Fibroblast of mammary gland (primary cell): ENCODE measurements at places on chromosomes 2 and 18.

DNA sequence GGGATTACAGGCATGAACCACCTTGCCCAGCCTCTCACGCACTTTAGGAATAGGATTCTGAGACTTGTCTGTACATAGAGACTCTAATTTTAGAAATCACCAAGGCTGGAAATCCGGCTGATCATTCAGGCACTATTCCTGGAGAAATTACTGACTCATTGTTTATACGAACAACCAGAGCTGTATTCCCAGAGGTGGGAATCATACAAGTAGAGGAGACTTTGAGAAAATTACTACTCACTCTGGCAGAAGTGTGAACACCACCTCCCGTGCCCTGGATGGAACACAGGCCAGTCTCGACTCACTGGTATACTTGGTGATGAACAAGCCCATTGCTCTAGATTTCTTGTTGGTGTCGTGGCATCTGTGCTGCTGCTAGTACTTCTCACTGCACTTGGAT is 5.8 kb upstream of the ADNP2 start:
- peak; percentile 84 for DNase-seq

GRCh38 chr18:27793013-27793785 is 383.7 kb downstream of the CDH2 start:
- no peak for DNase-seq

- DNase-seq = peak; percentile 59
These were observed 13.0 kb downstream of the ODC1 start for GRCh38 chr2:10434886-10435819.

- no peak for DNase-seq
These were observed 239.7 kb upstream of the FBXO11 start for GRCh38 chr2:48145845-48146452.

DNA sequence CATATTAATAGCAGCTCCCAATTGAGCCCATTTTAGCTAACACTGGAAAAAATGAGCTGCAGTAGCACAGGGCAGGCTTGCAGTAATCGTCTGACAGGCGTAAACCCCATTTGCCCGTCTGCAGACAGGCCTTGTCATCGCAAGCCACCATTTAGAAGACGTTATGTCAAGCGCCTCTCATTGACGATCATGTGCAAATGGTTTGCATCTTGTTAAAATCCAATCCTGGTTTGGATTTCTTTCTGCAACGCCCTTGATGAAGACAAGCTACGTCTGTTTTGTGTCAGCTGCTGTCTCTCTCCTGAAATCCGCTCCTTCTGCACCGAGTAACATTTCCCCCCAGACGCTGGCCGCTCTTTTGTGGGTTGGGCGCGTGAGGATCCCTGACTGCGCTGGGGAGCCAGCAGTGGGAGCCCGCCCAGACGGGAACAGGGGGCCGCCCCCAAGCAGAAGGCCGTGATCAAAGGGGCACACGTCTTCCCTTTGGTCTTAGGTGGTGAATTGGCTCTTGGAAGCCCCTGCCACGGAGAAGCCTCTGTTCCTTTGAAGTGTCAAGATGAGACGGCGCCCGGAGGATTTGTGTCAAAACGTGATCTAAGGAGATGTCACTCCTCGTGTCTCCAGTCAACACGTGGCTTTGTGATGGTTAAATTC is 84.2 kb upstream of the GPC1 start:
- peak; percentile 19 for DNase-seq

DNA sequence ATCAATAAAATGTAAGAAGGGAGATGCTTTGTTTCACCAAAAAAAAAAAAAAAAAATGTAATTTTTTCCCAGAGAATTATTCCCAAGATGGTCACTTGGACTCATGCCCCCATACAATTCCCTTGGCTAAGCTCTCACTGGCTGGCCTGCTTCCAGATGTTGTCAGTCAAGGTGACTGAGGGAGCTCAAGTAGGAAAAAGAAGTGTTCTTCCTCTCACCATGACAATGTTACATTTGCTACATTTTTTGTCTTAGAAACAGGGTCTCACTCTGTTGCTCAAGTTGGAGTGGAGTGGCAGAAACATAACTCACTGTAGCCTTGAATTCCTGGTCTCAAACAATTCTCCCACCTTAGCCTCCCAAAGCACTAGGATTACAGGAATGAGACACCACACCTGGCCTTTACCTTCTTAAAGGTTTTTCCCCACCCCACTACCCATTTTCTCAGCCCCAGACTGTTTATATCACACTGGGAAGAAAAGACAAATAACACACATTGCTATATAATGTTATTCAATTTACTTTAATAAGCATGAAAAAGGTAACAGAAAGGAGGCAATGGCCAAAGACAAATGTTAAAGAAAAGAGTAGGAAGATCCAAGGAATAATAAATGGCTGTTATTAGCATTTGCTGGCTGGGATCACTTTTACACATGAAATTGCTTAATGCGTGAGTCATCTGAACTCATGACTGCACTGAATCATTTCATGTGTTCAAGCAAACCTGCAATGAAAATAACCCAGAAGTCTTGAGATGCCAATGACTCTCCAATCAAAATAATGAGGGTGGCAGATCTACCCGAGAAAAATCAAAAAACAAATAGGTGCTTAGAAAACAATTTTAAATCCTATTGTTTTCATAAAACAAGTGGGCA is 45.2 kb downstream of the ACVR1 start:
- DNase-seq = peak; percentile 97

DNA sequence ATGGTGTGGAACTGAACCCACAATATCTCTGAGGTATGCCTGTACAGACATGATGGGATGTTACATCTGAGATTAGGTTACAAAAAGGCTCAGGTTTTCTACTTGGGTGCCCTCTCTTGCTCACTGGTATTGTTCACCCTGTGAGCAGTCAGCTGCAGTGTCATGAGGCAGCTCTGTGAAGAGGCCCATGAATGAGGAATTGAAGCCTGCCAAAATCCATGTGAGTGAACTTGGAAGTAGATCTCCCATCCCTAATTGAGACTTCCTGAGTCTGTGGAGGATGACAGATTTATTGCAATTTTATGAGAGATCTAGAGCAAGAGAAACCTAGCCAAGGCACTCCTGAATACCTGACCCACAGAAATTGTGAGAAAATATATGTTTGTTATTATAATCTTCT is 404.9 kb upstream of the ZEB2 start:
- no peak for DNase-seq

GRCh38 chr2:232615339-232615738 is 18.1 kb upstream of the EFHD1 start:
- DNase-seq = no peak

- DNase-seq = peak; percentile 35
These were observed 65.3 kb downstream of the CYBRD1 start for GRCh38 chr2:171587567-171587966.

DNA sequence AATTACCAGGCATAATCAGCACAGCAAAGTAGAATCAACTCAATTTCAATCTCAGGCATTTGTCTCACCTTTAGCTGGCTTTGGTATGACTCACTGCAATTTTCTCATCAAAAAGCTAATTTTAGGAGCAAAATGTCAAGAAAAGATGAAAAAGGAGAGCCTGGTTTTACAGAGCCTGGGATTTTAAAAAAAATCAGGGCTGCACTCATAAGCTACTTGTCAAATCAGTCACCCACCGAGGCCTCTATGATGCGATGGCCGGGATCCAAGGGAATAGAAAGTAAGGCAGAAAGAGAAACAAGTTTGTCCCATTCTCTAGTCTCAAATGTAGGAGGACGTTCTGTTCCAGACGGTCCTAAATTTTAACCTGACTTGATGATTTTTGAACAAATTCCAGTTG is 170.9 kb downstream of the SOCS6 start:
- no peak for DNase-seq

- no peak for DNase-seq
These were observed 115.3 kb downstream of the METTL8 start for GRCh38 chr2:171318463-171318934.

DNA sequence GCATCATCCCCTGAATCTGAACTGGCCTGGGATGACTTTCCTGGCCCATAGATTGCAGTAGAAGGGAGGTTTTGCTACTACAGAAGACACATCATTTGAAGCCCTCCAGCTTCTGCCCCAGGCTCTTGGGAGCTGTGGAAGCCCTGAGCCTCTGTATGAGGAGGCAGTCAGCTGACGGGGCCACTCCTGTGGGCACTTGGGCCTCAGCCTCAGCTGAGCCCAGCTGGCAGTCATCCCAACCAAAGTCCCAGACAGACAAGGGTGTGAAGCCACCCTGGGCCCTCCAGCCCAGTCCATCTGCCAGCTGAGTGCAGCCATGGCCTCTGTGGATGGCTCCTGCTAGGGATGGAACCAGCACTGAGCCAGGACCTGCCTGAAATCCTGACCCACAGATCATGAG is 502.3 kb upstream of the HS6ST1 start:
- no peak for DNase-seq

DNA sequence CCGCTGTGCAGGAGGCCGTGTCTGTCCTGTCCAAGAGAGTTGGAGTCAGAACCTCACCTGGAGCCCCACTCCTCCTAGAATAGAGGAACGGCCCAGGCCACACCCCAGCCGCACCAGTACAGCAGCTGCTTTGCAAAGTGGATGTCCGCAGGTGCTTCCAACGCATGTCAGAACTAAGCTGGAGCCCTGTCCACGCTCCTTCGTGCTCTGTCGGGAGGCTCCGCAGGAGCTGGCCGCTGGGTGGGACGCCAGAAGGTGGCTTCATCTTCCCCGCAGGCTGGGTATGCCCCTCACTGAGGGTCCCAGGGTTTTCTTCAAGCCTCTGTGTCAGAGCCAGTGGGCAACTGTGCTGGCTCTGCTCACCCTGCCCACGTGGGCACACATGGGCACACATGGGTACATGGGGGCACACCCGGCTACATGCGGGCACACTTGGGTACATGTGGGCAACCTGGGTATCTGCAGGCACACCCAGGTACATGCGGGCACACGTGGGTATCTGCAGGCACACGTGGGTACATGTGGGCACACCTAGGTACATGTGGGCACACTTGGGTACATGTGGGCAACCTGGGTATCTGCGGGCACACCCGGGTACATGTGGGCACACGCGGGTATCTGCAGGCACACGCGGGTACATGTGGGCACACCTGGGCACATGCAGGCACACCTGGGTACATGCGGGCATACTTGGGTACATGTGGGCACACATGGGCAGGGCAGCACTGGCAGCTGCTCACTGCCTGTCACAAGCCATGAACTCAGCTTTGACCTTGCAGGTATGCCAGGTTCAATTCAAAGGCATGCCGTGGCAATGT is 67.1 kb upstream of the CTDP1 start:
- no peak for DNase-seq

GRCh38 chr2:220033546-220033945 is 406.1 kb downstream of the SLC4A3 start:
- DNase-seq = peak; percentile 55

- peak; percentile 61 for DNase-seq
These were observed 154.2 kb upstream of the CCDC195 start for GRCh38 chr2:224870341-224870740.

- no peak for DNase-seq
These were observed 54.2 kb upstream of the CDCA7 start for GRCh38 chr2:173300458-173300857.

GRCh38 chr18:44803019-44803650 is 122.4 kb downstream of the SETBP1 start:
- peak; percentile 71 for DNase-seq

DNA sequence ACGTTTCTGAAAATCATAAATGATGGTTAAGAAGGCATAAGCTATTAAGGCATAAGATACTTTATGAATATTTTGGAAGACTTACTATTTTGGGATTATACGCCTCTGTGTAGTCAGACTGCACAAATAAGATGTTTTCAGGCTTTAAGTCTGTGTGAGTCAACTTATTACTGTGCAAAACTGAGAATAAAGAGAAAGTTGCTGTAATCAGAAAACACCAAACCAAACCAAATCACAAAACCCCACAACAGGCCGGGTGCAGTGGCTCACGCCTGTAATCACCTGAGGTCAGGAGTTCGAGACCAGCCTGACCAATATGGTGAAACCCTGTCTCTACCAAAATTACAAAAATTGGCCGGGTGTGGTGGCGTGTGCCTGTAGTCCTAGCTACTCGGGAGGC is 7.7 kb downstream of the CLK1 start:
- DNase-seq = no peak

- DNase-seq = no peak
These were observed 27.8 kb upstream of the LPIN1 start for GRCh38 chr2:11718606-11719005.

GRCh38 chr18:35050705-35051195 is 9.5 kb downstream of the MAPRE2 start:
- peak; percentile 41 for DNase-seq

DNA sequence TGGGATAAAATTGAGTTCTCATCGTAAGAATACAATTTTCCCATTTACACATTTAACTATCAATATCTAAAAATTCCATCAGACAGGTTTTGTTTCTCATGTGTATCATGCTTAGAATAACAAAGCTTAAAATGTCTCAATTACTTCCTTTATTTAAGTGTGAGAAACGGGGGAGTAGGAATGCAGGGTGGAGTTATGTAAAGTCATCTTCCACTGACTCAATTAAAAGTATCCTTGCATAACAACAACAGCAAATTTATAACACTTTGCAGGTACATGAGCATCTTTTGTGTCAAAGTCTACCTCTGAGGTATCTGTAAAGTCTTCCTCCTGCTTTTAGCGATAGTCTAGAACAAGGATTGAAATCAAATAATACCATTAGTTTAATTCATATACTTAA is 327.1 kb downstream of the EPHA4 start:
- DNase-seq = no peak

GRCh38 chr18:13112982-13113381 is 105.6 kb upstream of the LDLRAD4 start:
- DNase-seq = peak; percentile 39

GRCh38 chr2:189613077-189613636 is 32.6 kb upstream of the SLC40A1 start:
- peak; percentile 88 for DNase-seq

DNA sequence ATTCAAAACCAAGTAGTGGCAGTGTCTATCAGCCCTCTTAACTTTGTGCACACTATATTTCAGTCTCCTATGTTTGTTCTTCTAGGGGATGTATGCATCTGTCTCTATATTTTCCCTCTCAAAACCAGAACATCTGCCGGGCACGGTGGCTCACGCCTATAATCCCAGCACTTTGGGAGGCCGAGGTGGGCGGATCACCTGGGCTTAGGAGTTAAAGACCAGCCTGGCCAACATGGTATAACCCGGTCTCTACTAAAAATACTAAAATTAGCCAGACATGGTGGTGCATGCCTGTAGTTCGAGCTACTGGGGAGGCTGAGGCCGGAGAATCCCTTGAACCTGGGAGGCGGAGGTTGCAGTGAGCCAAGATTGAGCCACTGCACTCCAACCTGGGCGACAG is 9.9 kb upstream of the GAREM2 start:
- DNase-seq = no peak

- peak; percentile 67 for DNase-seq
These were observed 63.0 kb upstream of the MSH2 start for GRCh38 chr2:47339745-47340541.

DNA sequence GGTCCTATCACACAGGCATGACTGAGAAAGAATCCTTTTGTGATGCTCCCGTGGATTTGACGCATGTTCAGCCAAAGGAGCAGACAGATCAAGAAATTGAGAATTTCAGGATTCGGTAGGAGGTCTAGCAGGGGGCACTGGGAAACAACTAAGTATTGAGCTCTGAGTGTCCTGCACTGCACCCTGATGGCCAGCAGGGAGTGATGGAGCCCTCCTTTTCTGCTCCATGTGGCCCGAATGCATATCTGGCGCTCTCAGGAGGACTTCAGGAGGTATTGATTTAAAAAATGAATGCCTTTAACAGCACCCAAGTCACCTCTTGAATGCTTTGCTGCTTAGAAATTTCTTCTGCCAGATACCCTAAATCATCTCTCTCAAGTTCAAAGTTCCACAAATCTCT is 58.0 kb downstream of the ZNF519 start:
- DNase-seq = no peak
